Activated CD4-positive, alpha-beta memory T cell treated with anti-CD3 and anti-CD28 coated beads for 36 hours (primary cell): ENCODE measurements at places on chromosomes 7 and 10. TPM values are rescaled to one million over a fixed set of nuclear protein-coding genes. Genes with fewer than 3 reads are reported as not detected.

The PLCE1 gene
- 0.02 TPM for total RNA-seq

The SLC12A9 gene
- total RNA-seq = 17.8 TPM

The GRM3 gene
- total RNA-seq = not detected

The FXYD4 gene
- not detected for total RNA-seq

The MAP3K8 gene
- 36.5 TPM for total RNA-seq

The PIK3CG gene
- 10.9 TPM for total RNA-seq

The ADRA2A gene
- not detected for total RNA-seq

The SFTPA1 gene
- not detected for total RNA-seq

The LOXL4 gene
- total RNA-seq = not detected

The CUBN gene
- 0.24 TPM for total RNA-seq

The TEX36 gene
- total RNA-seq = not detected
